ENCODE measurements at places on chromosomes 12 and 14.

- peak; percentile 16 for DNase-seq
Observed at GRCh38 chr14:54762296-54762695, 140.3 kb downstream of the GCH1 start.

DNA sequence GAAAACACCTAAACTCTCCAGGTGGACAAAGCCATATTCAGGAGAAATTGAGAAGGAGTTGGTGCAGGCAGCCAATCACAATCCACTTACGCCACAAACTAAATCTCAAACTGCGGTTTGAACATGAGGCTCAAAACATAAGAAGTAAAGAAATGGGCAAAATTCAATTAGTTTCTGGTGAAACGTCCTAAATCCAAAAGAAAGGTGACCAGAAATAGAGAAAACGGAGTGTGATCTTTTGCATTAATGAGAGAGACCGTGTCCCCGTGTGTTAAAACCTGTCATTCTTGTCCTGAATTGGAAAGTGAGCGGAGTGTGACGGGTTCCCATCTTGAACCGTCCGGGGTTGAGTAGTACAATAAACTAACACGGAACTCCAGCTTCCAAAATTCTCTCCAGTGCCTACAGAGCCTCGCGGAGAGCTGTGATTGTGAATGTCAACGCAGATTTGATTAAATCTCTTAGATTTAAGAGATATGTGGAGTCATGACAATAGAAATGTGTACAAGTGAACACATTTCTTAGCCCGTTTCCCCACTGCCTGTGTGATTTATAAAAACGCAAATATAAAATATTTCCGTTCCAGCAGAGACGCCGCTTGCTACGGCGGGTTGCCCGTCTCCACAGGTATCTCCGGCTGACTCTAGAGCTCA lies 595 bp upstream of the METAP2 start:
- peak; percentile 32 for DNase-seq

DNA sequence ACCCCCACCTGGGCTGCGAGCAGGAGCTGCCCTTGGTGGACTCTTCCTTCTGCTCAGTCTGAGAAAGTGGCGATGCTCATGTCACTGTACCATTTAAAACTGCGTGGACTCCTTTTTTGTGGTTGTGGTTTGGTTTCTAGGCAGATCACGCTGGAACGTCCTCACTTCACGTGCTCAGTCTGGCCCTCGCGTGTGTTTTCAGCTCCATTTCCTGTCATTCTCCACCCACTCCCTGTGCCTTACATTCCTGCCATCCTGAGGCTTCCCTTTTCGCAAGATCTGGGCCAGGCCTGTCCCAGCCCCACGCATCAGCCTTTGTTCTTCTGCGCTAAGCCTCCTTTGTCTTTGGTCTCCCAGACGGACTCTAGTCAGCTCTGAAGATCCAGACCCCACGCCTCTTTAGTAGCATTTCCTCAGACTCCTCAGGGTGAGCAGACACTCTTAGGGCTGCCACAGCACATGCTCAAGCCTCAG lies 105.4 kb downstream of the FBXL14 start:
- DNase-seq, result no peak

DNA sequence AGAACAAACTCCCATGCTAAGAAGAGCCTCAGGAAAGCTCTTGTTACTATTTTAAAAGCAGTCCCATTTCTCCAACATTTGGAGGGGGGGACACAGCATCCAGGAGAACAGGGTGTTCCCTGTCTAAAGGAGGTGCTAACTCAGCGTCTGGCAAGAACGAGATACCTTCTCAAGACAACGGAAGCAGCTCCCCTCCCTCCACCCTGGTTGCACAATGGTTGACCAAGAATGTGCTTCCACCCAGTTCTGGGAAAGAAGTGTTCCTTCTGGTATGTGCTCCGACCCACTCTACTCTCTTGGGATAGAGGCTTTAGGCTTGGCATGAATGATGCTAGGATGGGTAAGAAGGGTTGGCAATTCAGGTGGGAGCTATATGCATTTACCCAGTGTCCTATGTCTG lies 1.5 kb upstream of the KRT6A start:
- no peak for DNase-seq

DNA sequence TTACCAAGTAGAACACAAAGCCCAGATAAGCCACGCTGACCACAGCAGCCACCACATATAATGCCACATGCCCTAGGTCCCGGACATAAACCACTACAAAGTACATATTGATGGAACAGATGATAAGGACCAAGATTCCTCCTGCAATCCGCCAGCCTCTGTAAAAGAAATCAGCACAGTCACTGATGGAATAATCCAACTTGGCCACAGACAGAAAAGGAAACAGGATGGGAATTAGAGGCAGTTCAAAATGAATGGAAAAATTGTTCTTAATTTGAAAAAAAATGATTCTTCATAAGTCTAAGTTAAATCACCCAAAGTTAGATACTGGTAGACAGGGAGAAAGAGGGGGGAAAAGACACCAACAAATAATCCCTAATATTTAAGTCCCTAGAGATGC lies 35.4 kb downstream of the SLC11A2 start:
- DNase-seq, result no peak

DNA sequence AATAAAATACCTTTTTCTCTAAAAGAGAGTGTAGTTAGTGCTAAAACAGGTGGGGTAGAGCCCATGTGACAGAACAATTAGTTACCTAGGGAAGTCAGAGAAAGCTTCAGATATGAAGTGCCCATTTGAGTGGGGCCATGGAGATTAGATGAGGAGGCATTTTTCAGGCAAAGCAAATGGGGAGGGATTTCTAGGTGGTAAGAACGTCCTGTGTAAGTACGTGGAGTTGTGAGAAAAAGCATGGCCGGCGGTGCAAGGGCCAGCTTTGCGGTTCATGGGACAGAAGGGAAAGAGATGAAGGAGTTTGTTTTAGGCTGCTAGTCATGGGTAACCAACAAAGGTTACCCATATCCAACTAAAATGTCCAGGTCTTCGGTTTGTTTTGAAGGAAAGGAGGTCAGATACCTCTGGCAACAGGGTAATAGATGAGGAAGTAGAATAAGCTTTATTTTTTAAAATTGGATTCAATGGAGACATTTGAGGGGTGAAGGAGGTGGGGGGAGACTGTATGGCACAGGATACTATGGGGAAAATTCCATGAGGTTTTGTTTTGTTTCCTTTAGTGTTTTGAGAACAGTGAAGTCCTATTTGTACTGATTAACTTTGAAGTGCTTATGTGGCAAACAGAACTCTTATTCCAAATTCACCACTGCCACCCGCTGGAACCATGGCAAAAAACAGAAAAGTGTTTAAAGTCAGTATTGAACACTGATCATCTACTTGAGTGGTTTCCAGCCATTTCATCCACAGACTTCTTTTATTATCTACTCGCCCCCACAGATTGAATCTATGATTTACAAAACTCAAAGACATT lies 10.0 kb upstream of the SNRPF start:
- DNase-seq, result peak; percentile 36

GRCh38 chr12:98224584-98225221 lies 290.7 kb upstream of the TMPO start:
- no peak for DNase-seq

DNA sequence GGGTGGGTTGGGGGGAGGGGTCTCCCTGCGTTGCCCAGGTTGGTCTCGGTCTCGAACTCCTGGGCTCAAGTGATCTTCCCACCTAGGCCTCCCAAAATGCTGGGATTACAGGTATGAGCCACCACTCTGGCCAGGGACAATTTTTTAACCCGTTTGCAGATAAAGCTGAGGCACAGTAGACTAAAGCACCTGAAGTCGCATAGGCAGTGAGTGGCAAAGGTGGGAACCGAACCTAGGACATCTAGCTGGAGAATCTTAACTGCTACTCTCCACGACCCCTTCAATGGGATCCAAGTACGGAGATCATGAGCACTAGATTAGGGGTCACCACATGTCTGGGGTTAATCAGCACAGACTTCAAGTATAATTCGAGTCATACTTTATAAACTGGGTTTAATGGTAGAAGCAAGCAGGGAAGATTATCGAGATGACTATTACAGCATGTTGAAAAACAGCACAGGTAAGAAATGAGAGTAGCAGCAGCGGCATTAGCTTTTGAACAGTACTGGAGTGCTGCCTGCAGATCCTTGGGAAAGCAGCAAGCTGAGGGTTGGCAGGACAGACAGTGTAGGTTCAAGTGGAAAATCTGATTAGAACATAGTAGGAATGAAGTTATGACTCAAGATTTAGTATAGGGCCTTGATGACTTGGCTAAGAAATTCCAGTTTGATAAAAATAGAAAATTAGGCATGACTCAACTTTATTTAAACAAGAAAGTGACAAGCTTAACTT lies 23.9 kb downstream of the NID2 start:
- peak; percentile 87 for DNase-seq

- peak; percentile 42 for DNase-seq
Observed at GRCh38 chr12:2453076-2453760, 341.6 kb upstream of the FKBP4 start.

DNA sequence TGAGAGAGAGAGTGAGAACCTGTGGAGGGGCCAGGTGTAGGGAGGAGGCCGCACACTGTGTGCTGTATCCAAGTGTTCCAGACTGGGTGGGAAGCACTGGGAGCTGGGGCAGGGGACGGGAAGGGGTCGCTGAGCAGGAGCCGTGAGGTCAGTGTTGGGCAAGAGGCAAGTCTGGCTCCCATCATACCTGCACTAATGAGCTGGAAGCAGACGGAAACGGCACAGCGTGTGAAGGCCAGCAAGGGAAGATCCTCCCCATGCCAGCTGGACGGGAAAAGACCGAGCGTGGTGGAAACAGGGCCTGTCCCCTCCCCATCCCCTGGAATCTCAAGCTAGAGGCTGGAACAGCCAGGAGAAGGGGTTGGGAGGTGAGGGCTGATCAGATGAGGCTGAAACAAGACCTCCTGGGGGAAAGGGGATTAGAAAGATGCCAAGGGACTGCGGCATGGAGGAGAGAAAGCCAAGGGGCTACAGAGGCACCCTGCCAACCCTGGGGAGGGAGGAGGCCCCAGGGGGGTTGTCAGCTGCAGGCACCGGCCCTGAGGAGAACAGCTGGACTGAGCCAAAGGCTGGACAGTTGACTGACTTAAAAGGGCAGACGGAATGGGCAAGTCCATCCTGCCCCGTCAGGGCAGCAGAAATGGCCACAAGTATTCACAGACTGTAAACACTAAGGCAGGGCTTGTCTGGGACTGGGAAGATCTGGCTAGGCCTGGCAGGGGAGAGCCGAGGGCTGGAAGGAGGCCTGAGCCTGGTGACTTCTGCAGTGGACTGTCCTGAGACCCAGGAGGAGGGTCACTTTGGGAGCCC lies 19.0 kb upstream of the LTBP2 start:
- DNase-seq, result no peak

GRCh38 chr12:75712223-75712622 lies 200.8 kb upstream of the KRR1 start:
- no peak for DNase-seq

- no peak for DNase-seq
Observed at GRCh38 chr12:107242189-107242588, 148.8 kb upstream of the CRY1 start.

- no peak for DNase-seq
Observed at GRCh38 chr14:53709381-53709780, 247.2 kb downstream of the BMP4 start.

- DNase-seq, result peak; percentile 4
Observed at GRCh38 chr12:25644979-25645378, 91.9 kb upstream of the LMNTD1 start.

- DNase-seq, result no peak
Observed at GRCh38 chr12:93422050-93422449, 19.7 kb downstream of the UBE2N start.

DNA sequence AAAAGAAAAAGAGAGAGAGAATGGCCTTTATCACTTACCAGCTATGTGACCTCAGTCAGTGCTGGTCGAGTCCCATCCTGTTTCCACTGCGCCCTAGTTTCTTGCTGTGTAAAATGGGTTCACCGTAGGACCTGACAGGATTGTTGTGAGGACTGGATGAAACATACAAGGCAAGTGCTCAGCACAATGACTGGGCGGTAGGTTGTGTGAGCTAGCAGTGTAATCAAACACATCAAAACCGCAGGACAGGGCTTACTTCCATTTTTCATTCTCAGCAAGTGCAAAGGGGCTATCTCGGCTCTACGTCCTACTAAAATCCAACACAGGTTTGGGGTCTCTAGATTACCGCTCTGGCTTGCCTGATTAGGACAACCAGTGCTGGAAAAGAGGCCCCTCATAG lies 36.4 kb upstream of the ATXN2 start:
- no peak for DNase-seq

DNA sequence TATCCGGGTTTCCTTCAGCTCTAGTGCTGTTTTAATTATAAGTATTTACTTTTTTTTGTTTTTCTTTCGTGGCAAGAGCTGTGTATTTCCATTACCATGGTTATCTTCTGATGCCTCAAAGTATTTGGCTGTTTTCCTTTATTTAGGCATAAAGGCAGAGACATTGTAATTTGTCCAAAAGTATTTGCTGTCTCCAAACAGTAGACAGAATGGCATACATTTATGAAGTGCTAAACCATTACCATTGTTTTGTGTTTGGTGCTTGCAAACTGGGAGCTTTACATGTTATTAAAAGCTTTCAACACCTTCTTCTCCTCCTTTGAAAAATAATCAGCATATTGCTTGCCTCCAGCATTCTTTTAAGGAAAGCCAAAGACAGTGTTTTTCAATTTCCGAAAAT lies 46.3 kb downstream of the FLRT2 start:
- no peak for DNase-seq

GRCh38 chr14:20798318-20798717 lies 4.3 kb downstream of the RNASE1 start:
- no peak for DNase-seq

GRCh38 chr12:88235183-88235833 lies 93.2 kb downstream of the TMTC3 start:
- DNase-seq, result no peak

DNA sequence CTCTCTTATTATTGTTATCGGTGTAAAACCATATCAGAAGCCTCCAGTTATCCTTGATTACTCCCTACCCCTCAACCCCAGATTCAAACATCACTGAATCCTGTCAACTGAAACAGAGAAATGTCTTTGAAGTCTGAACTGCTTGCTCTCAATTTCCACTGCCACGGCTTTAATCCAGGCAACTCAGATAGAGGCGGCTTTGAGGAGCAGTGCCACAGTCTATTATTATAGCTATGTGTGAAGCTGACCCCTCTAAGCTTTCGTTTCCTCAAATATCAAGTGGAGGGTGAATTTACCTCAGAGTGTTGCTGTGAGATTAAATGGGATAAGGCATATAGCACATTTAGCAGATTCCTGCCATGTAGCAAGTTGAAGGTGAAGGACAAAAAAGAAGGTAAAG lies 49.0 kb upstream of the PDE3A start:
- DNase-seq, result no peak
